Right cardiac atrium (tissue), 5 donors: ENCODE measurements at places on chromosomes 12 and 14. TPM values are rescaled to one million over a fixed set of nuclear protein-coding genes. Genes with fewer than 3 reads are reported as not detected.

Gene OTOGL
- 17.8 TPM for total RNA-seq

Gene MSI1
- total RNA-seq, result 4.5 TPM

Gene NRIP2
- 2.0 TPM for total RNA-seq

Gene LRTM2
- not detected for total RNA-seq

DNA sequence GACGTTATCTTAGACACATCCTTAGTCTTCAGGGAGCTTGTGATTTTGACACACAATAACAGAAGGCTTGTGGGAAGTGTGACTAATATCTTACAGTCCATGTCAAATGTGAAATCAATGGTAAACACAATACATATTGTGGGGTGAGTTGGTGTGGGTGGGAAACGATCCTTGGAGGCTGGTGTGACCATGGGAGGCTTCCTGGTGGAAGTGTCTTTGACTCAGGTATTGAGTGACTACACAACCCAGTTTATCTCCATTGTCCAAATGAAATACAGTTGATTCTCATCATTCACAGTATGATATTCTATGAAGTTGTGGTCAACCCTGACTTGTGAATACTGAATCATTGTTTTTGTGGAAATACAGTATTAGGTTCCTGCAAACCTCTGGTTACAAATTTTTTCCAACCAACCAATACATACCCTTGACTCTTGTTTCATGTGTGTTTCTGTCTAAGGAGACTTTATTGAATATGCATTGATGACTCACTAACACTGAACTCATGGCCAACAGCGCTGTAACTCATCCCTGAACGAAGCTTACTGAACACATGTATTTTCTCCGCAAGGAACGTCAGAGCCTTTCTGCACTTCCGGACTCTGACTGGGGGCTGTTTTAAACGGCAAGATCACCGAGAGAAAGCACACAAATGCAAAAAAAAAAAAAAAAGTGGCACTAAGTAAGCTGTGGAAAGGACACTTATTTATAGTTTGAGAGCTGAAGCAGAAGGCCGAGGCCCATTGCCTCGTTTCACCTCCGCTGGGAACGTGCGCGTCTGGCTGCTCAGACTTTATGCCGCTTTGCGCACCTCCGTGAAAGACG is 59.0 kb downstream of the CLMN start:
- no peak for DNase-seq

DNA sequence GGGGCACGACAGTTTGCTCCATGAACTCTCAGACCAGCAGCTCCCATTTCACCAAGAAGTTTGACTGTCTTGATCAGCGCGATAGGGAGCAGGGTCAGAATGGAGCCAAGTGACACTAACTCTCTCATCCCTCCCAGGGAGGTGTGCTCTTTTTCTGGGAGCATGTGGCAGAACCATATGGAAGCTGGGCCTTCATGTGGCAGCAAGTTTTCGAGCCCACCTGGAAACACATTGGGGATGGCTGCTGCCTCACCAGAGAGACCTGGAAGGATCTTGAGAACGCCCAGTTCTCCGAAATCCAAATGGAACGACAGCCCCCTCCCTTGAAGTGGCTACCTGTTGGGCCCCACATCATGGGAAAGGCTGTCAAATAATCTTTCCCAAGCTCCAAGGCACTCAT is 24.0 kb downstream of the ITGA7 start:
- DNase-seq, result no peak

DNA sequence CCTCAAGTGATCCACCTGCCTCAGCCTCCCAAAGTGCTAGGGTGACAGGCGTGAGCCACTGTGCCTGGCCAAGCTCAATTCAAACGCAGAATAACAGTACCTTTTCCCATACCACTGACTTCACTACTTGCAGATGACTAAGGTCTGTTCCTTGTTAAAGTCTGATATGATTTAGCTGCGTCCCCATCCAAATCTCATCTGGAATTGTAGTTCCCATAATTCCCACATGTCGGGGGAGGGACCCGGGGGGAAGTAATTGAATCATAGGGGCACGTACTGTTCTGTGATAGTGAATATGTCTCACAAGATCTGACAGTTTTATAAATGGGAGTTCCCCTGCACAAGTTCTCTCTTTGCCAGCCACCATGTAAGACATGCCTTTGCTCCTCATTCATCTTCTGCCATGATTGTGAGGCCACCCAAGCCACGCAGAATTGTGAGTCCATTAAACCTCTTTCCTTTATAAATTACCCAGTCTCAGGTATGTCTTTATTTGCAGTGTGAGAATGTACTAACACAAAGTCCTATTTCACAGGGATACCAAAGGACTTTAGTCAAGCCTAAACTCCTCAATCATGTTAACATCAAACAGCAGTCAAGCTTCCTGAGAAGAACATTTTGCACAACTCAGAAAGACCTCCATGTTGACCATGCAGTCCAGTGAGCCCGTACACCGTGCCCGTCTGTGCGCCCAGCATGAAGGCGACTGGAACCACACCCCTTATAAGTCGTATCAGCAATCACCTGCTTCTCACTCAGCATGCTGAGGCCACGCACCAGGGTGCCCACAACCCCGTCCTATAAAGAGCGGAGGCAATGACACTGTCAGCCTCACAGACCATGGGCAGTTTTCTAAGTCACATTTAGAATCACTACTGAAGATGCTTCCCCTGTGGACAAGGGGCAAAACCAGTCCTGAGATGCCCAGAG is 36.9 kb downstream of the FOXN3 start:
- no peak for DNase-seq
